ENCODE measurements at places on chromosomes 7 and 10. TPM values are rescaled to one million over a fixed set of nuclear protein-coding genes. Genes with fewer than 3 reads are reported as not detected.

ITIH5 gene
- not detected for total RNA-seq

SLC26A3 gene
- total RNA-seq = not detected

TMEM139 gene
- 1.3 TPM for total RNA-seq

KCNH2 gene
- 0.77 TPM for total RNA-seq

SORCS1 gene
- total RNA-seq = not detected

C7orf57 gene
- 0.56 TPM for total RNA-seq

NUTM2D gene
- total RNA-seq = 1.6 TPM

TMEM270 gene
- not detected for total RNA-seq

PODXL gene
- 0.60 TPM for total RNA-seq

STN1 gene
- total RNA-seq = 52.0 TPM

SMKR1 gene
- 4.0 TPM for total RNA-seq

Data from activated T-cell treated with anti-CD3 and anti-CD28 coated beads, Interleukin-2, amount 50 U/mL, for 72 hours (primary cell).